ENCODE measurements at places on chromosomes 11 and 22.

- DNase-seq = no peak
These were observed 46.6 kb downstream of the CD6 start for GRCh38 chr11:61018059-61018458.

- no peak for DNase-seq
These were observed 6.7 kb downstream of the SYNGR1 start for GRCh38 chr22:39356464-39356863.

GRCh38 chr11:104033134-104033533 lies 3.3 kb upstream of the DDI1 start:
- no peak for DNase-seq

DNA sequence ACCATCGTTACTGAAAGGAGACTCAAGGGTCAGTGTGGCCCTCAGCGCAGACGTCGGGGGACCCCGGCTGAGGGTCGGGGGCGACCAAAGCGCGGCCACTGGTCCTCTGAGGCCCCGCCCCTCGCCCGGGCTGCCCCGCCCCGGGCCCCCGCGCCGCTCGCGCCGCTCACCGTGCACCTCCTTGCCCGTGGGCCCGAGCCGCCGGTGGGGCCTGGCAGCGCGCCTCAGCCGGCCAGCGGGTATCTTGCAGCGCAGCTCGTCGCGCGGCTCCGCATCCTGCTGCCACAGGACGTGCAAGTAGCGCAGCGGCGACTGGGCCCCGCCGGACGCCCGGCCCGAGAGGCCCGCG lies 419 bp downstream of the ANKRD54 start:
- no peak for DNase-seq

DNA sequence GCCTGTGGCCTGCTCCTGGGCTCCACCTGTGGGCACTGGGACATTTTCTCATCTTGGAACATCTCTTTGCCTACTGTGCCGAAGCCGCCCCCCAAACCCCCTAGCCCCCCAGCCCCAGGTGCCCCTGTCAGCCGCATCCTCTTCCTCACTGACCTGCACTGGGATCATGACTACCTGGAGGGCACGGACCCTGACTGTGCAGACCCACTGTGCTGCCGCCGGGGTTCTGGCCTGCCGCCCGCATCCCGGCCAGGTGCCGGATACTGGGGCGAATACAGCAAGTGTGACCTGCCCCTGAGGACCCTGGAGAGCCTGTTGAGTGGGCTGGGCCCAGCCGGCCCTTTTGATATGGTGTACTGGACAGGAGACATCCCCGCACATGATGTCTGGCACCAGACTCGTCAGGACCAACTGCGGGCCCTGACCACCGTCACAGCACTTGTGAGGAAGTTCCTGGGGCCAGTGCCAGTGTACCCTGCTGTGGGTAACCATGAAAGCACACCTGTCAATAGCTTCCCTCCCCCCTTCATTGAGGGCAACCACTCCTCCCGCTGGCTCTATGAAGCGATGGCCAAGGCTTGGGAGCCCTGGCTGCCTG lies 1.4 kb downstream of the SMPD1 start:
- DNase-seq = no peak

GRCh38 chr11:102111787-102112508 lies 1.7 kb downstream of the YAP1 start:
- DNase-seq = no peak

- no peak for DNase-seq
These were observed 44.9 kb upstream of the ARFGAP3 start for GRCh38 chr22:42901790-42902508.

- no peak for DNase-seq
These were observed 15.0 kb downstream of the CLDN5 start for GRCh38 chr22:19509191-19509590.

- no peak for DNase-seq
These were observed 71.2 kb downstream of the LDLRAD3 start for GRCh38 chr11:36014898-36015665.
